ENCODE measurements at places on chromosomes 6 and 20.
A peak's percentile ranks its signal among the peaks of the same experiment; 100 is the strongest.

DNA sequence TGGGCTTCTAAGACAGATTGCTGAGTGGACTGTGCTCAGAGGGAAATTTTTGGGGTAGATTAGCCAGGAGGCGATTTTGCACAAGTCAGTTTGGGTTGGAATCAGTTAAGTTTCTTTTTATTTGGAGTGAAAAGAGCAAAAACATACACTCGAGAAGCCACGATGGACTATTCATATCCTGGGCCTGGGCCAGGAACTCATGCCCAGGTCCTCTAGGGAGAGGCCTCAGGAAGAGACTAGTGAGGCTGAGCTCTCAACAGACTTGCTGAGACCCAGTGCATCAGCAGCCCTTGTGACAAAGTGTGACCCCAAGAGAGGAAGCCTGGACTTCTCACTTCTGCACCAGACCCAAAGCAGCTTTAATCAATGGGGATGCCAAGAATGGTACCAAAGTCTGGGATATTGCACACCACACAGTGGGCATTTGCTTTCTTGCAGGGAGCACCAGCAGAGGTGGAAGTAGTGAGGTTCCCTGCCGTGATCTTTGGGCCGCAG lies 61.6 kb upstream of the MAFB start:
- DNase-seq, result no peak

DNA sequence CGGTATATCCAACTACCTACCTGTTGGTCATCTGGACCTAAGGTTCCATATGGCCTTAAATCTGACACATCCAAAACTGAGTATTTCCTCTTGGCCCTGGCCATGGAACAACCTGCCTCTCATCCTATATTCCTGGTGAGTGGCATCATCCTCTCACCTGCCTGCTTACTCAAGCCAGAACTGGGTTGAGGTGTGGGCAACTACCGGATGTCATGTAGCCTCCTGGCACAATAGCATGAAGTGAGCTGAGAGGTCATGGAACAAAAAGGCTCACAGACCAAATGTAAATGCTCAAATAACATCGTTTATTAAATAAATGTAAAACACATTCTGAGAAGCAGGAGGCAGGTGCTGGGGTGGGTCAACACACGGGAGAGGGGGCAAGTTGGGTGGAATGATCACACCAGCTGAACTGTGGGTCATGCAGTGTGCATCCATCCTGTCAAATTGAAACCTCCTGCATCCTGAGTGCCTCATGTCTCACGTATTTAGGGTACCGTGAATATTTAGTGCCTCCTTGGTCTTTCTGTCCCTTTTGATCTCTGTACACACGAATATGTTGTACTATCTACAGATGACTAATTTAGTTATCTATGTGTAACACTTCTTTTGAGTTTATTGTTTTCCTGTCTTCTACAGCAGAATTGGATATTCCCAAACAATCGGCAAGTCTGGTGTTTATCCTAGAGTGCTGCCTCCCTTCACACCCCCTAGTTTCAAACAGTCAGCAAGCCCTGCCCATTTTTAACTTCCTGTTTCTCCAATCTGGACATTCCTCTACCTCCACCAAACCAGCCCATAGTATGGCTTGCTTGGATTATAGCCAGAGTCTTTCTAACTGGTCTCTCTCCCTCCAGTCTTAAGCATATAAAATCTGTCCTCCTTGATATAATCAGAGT lies 7.9 kb upstream of the POU5F1 start:
- no peak for DNase-seq

DNA sequence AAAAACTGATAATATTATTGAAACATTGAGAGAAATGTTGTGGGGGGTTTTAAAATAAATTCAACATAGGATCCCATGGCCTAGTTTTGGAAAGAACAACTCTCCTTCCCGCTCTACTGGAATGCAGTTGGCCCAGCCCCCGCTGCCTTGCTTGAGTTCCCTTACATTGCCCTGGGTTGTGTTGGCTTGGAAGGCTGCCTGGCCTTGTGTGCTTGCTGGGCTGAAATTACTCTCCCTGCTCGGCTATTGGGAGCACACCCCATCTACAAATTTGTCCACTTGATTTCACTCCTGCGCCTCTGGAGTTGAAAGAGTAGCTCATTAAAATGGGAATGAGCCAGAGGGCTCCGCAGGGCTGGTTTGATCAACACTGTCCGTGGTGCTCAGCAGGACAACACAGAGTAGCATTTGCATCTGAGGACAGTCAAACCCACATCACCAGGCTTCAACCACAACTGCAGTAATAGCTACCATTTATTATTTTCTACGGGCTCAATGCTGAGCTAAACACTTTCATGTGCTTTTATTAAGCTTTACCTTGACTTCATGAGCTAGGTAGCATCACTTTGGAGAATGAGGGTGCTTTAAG lies 35.2 kb downstream of the DOK5 start:
- no peak for DNase-seq

DNA sequence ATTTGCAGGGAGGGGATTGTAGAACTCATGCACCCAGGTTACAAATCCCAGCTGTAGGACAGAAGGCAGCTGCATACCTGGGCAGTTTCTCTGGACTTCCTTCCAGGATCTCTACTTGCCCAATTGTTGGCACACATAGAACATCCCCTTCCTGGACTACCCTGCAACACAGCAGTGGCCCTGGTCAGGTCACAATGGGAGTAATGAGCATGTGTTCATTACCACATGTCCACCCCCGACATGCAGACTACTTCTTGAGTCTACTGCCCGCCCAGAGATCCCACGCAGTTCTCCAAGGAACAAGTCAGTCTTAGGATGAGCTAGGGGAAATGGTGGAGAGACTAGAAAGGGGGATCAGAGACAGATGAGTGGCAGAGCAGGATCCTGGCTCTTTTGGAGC lies 5.1 kb downstream of the PEX6 start:
- no peak for DNase-seq

DNA sequence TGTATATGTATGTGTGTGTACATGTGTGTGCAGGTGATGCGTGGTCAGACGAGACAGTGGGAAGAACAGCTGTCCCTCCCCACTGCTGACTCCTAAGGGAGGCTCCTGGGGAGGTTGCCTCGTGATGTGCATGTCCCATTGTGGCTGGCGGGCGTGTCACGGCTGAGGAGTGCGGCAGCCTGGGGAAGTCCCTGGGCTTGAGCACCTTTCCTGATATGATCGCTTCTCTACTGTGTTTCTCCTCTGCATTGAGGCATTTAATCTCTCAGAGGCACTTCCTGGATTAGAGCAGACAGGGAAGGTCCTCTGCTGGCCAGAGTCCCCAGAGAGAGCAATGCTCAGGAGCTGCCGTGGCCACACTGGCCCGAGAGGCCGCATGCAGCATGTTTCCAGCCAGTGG lies 11.4 kb downstream of the NPBWR2 start:
- DNase-seq, result no peak

GRCh38 chr6:150345781-150346180 lies 23.0 kb upstream of the IYD start:
- no peak for DNase-seq

DNA sequence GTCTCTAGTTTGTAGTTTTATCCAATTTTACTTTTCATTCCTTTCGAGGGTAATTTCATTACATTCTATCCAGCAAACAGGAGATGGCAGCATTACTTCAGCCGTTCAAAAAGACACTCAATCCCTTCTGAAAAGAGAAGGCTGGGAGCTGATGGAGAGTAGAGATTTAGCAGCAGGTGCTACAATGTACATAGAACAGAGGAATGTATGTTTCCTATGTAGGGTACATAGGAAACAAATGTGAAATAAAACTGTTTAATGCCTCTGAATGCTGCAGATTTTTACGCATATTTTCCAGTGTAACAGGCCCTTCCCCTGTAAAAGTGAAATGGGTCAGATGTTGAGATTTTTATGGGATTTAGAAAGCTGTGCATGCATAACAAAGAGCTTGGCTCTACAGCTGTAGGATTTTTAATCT lies 16.0 kb downstream of the RPS12 start:
- DNase-seq, result no peak

DNA sequence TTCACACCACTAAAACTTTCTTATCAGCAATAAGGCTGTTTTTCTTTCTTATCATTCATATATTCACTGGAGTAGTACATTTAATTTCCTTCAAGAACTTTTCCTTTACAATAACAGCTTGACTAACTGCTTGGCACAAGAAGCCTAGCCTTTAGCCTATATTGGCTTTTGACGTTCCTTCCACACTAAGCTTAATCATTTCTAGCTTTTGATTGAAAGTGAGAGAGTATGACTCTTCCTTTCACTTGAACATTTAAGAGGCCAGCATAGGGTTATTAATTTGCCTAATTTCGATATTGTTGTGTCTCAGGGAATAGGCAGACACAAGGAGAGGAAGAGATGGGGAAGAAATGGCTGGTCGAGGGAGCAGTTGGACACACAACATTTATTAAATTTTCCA lies 23.6 kb downstream of the THEMIS start:
- DNase-seq, result no peak

DNA sequence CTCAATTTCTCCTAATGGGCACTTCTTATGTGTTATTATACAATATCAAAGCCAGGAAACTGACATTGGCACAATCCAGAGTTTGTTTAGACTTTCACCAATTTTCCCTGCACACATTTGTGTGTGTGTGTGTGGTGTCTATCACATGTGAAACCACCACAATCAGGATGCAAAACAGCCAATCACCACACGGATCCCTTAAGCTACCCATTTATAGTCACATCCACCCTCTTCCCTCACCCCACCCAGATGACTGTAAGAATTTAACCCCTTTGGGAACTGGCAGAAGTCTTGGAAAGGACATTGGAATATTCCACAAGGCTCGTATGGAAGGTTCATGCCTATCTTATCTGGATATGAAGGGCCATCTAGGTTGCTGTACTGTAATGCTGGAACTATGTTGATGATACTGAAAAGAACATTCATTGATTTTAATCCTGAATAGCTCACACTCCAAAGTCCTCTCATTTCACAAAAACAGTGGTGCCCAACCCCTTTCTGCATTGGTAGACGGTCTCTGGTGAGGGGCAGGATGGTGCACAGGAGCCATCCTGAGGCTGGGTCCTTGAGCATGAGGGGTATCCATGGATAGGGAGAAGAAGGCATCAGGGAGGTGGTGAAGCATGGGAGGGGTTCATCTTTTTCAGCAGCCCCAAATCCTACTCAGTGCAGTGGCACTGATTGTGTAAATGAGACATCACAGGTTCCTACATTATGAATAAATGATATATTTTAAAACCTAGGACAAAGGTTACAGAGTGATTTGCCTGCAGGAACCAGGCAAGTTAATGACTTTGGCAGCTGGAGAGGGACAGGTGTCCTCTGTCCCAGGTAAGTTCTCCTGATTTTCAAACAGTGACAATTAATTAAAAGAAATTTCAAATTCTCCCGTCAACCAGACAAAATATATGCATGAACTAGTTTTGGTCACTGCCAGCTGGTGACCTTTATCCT lies 12.1 kb upstream of the CTCFL start:
- DNase-seq, result no peak

GRCh38 chr20:45835825-45836224 lies 2.2 kb downstream of the SNX21 start:
- DNase-seq, result no peak

DNA sequence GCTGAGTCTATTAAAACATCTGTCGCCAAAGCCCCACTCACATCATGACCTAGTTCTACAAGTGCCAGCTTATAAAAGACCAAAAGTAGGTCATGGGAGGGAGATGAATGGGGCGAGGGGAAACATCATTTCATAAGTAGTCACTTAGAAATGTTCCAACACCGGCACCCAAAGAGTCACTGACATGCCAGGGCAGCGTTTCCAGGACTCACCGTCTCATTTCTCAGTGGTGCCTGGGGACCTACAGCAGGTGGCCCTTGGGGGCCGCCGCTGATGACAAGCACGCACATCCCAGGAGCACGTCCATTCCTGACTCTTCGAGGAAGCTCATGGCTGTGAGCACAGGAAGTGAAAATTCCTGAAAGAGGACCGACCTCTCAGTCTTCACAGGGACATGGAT lies 260.4 kb downstream of the CDH4 start:
- DNase-seq, result no peak

- peak; percentile 75 for DNase-seq
These were observed 2.3 kb downstream of the E2F3 start for GRCh38 chr6:20403766-20404640.

DNA sequence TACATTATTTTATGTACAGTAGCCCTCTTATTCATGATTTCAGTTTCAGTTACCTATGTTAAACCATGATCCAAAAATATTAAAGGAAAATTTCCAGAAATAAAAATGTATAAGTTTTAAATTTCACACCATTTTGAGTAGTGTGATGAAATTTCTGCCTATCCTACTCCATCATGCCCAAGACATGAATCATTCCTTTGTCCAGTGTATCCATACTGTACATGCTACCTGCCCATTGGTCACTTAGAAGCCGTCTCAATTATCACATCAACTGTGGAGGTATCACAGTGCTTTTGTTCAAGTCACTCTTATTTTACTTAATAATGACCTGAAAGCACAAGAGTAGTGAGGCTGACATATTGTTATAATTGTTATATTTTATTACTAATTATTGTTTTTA lies 32.3 kb upstream of the PLCB4 start:
- DNase-seq, result no peak
